ENCODE measurements at places on chromosomes 3 and 15.

DNA sequence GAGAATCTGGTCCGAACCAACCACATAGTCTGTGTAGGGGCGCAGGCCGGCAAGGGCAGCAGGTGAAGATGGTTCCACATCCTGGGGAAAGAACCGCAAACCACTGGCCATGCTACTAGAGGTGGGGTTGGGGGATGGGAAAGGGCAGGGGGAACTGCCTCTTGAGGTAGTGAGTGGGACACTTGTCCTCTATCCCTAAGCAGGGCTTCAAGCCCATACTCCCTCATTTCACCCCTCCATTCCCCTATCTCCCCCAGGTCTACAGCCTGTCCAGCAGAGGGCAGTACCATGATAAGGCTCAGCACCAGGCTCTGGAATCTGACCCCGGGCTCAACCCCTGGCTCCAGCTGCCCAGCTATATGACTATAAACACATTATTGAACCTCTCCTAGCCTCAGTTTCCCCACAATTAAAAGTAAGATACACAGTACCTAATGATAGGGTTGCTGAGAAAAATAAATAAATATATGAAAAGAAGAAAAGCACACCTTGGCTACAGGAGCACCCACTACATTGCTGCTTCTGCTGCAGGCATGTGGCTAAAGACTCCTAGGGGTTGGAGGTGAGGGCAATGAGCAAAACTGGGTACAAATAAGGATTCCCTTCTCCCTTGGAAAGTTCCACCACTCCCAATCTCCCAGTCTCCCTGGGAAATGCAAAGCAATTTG is 6.3 kb downstream of the GORASP1 start:
- no peak for DNase-seq

- DNase-seq = no peak
Measured at GRCh38 chr3:40731445-40731844, 206.7 kb downstream of the ZNF621 start.

DNA sequence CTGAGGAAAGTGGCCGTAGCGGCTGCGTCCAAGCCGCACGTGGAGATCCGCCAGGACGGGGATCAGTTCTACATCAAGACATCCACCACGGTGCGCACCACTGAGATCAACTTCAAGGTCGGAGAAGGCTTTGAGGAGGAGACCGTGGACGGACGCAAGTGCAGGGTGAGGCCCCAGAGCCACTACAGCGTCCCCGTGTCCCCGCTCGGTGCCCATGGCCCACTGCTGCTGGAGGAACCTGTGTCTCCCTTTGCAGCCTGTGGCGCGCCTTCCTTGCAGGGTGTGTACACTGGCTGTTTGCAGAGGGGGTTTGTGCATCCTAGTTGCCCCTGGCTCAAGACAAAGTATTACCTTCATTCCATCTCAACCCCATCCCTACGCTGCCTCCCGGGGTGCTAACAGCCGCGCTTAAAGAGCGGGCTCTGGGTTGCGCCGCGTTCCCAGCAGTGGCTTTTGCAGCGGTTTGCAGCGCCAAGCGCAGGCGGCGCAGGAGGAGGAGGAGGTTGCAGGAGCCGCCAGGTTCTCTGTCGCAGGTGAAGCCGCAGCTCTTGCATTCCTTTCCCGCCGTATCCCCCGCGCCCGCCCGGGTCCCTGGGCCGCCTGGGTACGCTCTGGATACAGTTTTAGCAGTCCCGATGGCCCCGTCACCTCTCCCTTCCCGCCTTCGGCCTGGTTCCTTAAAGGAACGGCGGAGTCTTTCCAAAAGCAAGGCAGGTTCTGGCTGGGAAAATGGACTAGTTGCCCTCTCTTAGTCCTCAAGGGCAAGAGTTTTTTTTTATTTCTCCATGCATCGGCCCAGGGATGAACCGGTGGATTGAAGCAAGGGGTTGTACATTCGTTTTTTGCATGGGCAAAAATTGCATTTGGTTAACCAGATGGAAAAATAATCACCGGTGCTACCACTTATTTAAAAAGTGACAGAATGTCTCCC is 1.2 kb downstream of the CRABP1 start:
- DNase-seq = no peak

- DNase-seq = no peak
Measured at GRCh38 chr15:42194513-42194912, 13.6 kb downstream of the VPS39 start.

DNA sequence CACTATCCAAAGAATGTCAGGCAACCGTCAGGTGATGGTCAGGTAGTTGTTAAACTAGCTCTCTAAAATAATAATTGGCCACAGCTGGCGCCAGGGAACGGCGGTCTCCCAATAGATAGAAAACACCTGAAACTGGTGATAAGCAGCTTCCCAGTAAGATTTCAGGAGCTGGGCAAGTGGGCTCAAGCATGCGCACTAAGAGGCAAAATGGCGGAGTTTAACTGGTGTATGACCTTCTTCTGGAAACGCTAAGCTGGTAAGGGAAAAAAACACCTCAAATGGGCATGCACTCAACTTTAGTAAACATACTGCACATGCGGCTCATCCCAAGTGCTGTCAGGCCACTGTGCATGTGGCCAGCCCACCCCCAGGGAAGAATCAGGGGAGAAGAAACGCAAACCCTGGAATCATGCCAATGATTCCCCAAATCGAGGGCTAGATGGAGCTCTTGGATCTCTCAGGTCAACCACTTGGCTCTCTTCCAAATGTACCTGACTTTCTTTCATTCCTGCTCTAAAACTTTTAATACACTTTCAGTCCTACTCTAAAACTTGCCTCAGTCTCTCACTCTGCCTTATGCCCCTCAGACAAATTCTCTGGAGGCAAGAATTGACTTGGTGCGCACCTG is 195.0 kb downstream of the ZNF621 start:
- peak; percentile 14 for DNase-seq

DNA sequence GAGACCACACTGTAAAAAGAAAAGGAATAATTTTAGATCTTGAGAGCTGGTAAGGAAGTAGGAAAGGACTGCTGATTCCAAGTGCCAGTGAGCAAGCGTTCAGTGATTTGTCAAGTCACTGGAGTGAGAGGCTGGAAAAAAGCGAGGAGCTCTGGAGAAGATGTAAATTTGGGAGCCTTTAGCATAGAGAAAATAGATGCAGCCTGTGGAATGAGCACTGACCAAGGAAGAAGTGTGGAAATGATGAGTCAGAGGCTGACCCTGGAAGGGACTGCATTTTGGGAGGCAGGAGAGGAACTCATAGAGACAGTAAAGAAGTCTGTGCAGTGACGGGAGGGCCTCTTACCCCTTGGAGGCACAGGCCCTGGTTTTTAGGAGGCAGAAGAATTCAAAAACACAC is 17.1 kb upstream of the ABTB1 start:
- DNase-seq = no peak

Measured in NCI-H1092 (cell line).